ENCODE measurements at places on chromosomes 7 and 10.

- no peak for DNase-seq
Observed at GRCh38 chr10:132920101-132920925, 22.1 kb downstream of the CFAP46 start.

DNA sequence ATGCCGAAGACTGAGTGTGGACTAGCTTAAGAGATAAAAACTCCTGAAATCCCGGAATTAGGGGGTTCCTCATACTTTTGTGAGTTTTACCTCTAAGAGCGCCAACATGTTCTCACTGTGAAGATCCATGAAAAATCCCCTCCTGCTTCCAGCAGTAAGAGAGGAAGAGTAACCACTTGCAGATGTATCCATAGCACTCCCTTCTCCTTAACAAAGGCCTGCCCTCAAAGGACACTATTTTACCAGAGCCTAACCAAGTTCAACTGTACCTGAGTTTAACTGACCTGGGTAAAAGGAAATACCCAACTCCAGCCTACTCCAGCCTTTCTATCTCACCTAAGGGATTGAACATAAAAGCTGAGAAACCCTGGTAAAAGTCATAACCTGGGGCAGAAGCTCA is 280.9 kb downstream of the POLR1F start:
- no peak for DNase-seq

DNA sequence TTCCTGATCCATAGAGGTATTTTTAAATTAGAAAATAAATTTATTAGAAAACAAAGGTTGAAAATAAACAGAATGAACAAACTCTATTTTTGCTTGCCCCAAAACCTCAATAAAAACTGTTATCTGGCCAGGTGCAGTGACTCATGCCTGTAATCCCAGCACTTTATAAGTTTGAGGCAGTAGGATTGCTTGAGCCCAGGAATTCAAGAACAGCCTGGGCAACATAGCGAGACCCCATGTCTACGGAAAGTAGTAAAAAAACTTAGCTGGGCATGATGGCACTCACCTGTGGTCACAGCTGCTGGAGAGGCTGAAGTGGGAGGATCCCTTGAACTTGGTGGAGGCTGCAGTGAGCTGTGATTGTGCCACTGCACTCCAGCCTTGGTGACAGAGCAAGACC is 10.3 kb downstream of the SLK start:
- DNase-seq = no peak

DNA sequence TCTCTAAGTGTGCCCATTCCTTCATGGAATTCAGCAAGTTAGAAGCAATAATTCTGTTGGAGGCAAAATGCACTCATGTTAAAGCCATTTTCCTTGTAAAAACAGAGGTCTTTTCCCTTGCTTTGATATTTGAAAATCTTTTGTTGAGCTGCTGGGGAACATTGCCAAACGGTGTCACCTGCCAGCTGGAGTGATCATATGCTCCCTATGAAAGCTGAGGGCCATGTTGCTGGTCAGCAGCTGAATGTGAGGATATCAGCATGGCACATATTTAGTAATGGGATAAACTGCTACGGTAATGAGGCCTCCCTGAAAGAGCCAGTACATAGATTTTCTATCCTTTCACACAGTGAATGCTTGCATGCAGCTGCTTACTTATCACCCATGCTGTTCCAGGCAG is 224.3 kb downstream of the THSD7A start:
- DNase-seq = no peak

- no peak for DNase-seq
Observed at GRCh38 chr7:40316176-40316575, 181.4 kb downstream of the SUGCT start.

DNA sequence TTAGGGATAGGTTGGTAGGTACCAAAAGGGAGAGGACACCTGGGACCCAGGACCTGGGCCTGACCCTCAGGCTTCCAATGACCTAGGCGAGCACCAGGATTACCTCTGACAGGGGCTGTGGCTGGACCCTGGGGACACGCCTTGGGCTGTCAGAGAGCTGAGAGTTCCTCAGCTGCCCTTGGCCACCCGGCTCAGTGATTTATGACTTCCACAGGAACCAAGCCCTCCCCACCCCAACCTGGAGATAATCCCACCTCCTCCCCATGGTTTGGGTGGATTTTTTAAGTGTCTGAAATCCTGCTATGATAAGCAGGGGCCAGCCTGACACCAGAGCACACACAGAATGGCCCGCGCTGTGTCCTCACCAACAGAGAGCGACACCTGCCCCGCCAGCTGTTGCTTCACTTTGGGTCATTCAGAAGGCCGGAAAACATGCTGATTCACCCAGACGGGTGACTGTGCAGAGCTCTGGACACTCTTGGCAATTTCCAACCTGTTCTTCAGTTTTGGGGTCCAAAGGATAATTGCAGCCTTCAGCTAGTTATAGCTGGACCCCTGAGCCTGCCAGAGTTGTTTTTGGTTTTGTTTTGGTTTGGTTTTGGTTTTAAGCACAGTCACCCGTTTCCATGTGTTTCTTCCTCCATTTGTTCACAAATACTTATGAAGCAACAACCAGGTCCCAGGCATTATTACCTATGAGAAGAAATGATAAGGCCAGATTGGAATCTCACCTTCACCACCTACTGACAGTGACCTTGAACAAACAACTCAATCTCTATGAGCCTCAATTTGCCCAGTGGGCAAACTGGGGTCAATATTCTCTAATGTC is 78.2 kb downstream of the RAB11FIP2 start:
- no peak for DNase-seq

DNA sequence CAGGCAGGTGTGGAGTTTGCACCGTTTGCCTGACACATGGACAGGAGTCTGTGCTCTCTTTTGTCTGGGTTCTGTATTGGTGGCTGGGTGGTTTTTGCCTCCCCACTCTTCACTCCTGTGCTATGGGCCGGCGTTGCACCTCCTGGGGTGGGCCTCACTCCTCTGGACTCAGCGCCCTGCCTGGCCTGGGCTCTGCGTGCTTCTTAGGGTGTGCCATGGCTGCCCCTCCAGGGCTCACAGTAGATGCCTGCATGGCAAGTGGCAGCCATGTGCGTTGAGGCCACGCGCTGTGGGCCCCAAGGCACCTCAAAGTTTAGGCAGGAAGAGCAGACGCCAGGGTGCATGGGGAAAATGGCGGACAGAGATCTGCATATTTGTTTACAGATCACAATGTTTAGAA is 319.8 kb downstream of the ADARB2 start:
- DNase-seq = no peak

DNA sequence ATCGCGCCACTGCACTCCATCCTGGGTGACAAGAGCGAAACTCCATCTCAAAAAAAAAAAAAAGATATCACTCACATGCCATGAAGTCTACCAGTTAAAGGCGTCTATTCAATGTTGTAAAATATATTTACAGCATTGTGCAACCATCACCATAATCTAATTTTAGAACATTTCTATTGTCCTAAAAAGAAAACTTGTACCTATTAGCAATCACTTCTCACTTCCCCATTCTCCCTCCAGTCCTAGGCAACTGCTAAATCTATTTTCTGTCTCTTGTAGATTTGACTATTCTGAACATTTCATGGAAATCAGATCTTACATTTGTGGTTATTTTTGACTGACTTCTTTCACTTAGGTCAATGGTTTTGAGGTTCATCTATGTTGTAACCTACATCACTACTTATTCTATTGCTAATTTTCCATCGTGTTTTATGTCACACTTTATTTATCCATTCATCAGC is 25.2 kb upstream of the OTUD1 start:
- DNase-seq = no peak

GRCh38 chr10:132543916-132544743 is 6.5 kb downstream of the INPP5A start:
- DNase-seq = no peak

GRCh38 chr7:27953361-27953760 is 213.4 kb downstream of the TAX1BP1 start:
- DNase-seq = no peak
